ENCODE measurements at places on chromosomes 6 and 20.

GRCh38 chr6:166341464-166341863 is 881 bp downstream of the SFT2D1 start:
- no peak for DNase-seq

DNA sequence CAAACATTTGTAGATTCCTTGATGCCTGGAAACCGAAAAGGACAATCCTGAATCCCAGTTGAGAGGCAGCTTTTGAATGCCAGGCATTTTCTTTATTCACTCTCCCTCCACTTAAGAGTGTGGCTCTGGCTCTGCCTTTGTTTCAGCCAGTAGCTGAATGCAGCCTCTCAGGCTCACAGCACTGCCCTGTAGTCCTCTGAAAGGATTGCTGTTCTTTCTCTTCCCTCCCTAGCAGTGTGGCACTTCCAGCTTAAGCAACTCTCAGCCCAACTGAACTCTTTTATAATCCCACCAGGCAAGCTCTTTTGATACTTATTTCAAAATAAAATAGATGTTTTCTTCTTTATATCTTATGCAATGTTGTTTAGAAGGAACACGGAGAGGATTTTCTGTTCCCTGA is 415.6 kb downstream of the GJA1 start:
- no peak for DNase-seq

DNA sequence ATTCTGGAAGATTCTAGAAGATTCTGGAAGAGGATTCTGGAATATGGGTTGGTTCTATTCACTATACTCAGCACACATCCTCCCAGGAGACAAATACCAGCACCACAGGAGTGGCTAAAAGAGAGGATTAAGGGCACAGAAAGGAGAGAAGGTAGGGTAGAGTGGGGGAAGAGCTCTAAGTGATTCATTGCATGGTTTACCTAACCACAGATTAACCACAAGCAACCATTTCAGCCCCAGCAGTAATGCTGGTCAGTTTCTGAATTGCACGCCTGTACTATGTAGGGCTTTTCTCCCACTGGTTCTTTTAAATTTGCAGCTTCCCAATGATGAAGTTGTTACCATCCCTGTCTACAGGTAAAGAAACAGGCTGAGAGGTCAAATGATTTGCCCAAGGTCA is 192.7 kb upstream of the PMEPA1 start:
- peak; percentile 2 for DNase-seq

DNA sequence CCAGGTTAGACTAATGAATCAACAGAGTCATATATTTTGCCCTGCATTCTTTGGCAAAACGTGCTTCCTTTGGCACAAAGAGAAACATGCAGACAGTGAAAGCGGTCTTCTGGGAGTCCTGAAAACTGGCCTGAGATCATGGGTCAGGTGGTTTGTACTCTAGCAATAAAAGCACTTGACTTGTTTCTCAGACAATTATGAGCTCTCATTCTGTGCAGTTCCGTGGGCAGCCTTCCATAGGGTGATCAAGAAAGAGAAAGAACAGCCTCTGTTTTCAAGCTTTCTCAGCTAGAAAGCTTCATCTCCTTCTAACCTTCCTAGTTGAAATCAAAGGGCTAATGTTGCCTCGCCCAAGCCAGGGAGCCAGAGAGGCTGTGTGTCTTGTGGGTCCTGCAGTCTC is 62.7 kb upstream of the ISM1 start:
- no peak for DNase-seq

DNA sequence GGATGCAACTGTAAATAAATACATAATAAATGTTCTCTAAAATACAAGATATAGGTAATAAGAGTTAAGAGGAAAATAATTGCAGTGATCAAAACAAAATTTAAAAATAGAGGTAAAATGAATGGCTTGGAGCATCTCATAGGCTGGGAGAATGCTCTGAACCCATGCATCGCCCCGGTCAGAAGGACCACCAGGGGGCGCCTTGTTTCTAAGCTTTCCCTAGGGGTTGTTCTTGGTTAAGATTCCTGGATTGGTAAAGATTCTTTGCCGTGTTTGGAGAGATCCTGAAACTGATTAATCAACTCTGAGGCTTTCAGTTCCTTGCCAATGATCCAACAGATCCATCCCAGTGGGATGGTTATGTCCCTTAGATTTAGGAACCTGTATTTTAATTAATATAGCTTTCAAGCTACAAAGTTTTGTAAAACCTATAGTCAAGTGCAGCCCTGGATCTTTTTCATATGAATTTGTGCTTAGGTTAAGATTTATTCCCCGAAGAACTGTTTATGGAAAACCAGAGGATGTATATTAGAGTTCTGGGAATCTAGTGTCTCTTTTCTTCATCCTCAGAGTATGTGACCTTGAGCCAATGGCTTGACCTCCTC is 45.3 kb upstream of the PRELID3B start:
- peak; percentile 77 for DNase-seq

DNA sequence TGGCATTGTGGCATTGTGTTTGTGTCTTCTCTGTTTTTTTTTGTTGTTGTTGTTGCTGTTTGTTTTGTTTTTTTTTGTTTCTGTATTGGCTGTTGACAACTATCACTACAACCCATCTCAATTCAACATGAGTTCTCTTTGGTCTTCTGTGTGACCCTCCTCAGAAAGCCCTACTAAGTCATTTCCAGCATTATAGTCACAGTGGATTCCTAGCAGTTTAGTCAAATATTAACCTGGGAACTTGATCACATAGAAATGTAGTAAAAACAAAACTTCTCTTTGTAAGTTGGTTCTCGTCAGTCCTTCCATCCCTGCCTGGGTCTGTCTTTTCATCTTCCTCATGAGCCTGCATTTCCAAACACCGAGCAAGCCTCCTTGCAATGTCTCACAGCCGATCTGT is 16.8 kb downstream of the SLC17A2 start:
- DNase-seq = peak; percentile 12

DNA sequence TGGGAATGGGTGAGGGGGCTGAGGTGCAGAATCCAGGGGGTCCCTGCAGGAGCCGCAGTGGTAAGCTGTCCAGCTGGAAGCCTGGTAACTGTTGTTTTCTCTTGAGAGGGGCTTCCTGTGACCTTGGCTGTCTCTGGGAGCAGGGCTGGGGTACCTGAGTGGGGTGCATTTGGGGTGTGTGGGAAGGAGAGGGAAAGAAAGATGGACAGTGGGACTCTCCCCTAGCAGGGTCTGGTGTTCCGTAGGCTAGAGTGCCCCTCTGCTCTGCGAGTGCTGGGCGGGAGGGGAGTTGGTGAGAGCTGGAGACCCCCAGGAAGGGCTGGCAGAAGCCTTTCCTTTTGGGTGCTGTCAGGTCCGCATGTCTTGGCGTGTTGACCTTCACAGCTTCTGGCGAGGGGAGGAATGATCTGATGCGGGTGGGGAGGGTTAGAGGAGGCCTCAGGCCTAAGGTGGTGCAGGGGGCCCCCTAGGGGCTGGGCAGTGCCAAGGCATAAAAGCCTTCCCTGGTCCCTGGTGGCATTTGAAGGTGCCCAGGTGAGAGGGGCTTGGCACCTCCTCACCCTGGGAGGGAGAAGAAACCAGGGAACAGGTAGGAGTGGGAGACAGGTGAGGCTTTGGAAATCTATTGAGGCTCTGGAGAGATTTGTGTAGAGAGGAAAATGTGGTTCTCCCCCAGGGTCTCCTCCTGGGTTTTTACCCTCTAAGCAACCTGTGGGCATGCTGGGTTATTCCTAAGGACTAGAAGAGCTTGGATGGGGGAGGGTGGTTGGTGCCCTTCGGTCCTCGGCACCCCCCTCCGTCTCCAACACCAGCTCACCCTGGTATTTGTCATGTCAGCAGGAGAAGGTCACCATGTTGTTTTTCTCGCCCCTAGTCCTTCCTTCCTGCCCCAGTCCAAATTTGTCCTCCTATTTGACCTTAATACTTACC is 3.3 kb downstream of the VEGFA start:
- peak; percentile 75 for DNase-seq

DNA sequence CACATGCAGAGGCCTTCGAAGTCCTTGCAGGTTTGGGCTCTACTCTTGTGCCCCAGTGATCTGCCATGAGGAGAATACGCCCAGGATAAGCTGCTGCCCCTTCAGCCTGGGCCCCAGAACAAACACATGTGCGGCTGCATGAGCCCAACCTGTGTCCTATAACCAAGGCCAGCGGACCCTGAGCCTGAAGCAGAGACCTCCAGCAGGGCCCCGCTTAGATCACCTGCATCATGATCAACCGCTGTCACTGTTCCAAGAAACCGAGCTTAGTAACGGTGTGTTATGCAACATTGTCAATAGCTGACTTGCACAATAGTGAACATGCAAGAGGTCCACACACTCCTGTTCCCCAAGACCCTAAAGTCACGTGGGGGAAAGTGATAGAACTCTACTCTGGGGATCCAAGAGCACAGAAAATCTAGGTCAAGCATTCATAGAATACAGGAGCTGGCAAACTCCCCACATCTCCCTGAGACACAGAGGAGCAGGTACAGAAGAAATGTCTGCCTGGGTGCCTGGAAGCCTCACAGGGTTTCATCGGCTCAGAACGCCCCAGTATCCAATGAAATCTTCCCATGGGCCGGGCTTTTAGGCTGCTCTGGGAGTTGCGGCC is 136.2 kb downstream of the BMP7 start:
- no peak for DNase-seq

GRCh38 chr6:159695984-159696383 is 2.9 kb upstream of the SOD2 start:
- no peak for DNase-seq

- DNase-seq = no peak
Observed at GRCh38 chr6:112946051-112946450, 598.9 kb downstream of the RFPL4B start.

DNA sequence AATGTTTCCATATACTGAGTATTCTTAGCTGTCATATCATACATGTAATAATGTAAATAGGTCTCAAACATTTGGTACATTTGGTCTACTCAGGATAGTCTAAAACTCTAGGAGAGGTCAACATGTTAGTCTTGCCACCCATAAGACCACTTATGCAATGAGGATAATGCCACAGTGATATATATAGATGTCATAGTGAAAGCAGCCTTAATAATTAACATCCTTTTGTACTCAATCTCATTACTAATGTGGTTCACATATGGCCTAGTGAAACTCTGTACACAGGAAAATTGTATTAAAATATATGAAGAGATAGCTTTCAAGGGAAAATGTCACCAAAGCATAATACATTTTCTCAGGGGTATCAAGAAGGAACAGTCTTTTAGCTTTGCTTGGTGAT is 577.9 kb downstream of the TFAP2B start:
- no peak for DNase-seq

DNA sequence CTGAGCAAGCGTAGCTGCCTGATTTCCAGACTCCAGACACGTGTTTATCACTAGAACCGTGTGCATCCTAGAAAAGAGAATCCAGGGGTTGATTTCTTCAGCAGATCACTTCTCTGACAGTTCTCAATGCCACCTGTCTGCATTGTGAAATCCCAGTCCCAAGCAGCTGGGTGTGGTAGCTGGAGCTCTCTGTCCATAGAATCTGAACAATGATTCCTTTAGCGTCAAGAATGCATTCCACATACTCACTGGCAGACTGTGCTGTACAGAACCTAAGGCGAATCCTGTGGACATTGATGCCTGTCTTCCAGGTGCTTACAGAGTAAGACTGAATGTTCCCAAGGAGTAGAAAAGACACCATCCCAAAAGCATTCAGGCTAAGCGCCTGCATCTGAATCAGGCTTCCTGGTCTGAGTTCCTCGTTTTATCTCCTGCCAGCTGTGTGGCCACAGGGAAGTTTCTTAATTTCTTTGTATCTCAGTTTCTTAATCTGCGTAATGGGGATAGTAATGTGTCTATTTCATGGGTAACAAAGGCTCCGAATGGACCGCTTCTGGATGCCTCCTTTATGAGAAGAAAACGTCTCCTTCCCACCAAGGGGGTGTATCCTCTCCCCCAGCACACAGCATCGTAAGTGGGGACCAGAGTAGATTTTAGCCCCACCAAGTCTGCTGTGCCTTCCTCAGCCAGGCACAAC is 10.4 kb upstream of the TRAF3IP2 start:
- no peak for DNase-seq

- DNase-seq = peak; percentile 35
Observed at GRCh38 chr6:166957087-166957804, 896 bp upstream of the RNASET2 start.

DNA sequence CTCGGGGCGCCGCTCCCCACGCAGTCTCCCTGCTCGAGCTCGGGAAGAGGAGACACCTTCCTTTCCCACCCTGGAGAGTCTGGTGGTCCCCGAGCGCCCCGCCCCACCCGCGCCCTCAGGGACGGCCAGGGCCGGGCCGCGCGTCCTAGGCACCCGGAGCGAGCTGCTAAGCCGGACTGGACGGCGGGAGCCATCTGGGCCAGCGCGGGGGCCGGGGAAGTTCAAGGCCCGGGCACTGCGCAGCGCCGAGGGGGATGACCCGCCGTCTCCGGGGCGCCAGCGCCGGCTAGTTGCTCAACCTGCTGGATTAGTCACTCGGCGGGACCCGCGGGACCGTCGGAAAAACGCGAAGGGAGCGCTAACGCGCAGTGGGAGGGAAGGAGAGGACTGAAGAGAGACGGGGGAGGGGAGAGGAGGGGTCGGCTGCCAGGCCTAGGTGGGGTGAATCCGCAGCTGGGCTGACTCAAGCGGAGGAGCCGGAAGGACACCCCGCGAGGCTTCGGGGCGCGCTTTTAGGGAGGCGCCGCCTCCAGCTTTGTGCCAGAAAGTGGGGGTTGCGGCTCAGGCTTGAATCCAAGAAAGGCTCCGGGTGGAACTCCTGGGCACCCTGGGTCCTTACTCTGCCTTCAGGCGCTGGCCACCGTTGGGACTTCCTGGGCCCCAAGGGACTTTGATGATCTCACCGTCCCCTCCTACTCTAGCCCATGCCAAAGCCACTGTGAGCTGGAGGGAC is 75.7 kb upstream of the FOXP4 start:
- no peak for DNase-seq

- no peak for DNase-seq
Observed at GRCh38 chr6:92550501-92550900, 868.9 kb downstream of the EPHA7 start.

DNA sequence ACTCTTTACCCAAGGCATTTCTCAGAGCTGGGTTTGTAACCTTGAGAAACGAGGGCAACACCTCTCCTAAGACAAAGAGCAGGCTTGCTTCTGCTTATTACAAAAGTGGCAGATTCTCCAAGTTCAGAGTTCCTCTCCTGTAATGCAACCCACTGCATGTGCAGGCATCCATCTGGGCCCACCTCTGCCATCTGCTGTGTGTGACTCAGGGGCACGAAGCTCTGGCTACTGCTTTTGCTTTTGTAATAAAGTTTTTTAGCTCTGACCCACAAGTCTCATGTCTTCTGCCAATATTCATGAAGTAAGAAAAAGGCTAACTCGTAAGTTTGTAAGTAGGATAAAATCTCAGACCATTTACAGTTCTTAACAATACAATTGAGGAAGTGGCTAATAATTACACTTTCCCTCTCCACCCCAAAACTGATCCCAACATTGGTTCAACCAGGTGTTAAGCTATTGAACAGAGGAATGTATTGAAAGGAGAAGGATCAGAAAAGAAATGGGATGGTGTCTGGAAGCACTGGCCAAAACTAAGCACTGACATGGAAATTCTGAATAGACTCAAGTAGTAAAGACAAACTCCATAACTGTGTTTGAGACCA is 51.7 kb upstream of the SMLR1 start:
- no peak for DNase-seq

DNA sequence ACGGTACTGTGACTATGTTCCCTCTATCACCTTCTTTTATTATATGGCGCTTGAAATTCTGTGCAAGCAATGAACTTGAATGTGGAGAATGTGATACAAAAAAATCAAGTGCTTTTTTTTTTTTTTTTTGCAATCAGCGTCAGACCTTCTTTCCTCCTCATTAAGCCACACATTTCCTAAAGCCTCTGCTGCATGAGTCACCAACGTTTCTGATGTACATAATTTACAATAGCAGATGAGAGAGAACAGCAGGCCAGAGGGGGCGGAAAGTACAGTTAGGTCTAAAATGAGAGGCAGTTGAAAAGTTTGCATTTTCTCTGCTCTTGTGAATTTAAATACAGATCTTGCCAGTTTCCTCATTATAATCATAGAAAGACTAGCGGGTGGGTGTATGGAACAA is 114.6 kb upstream of the RIPOR2 start:
- peak; percentile 79 for DNase-seq

Measured in activated CD4-positive, alpha-beta T cell treated with anti-CD3 and anti-CD28 coated beads, Interleukin-2, Interleukin-4, amounts not matched to agents 100 ng/mL and 50 ng/mL, durations not matched to agents 16 hours and 8 hours (primary cell).